ENCODE measurements at places on chromosomes 3 and 15.
A peak's percentile ranks its signal among the peaks of the same experiment; 100 is the strongest.

DNA sequence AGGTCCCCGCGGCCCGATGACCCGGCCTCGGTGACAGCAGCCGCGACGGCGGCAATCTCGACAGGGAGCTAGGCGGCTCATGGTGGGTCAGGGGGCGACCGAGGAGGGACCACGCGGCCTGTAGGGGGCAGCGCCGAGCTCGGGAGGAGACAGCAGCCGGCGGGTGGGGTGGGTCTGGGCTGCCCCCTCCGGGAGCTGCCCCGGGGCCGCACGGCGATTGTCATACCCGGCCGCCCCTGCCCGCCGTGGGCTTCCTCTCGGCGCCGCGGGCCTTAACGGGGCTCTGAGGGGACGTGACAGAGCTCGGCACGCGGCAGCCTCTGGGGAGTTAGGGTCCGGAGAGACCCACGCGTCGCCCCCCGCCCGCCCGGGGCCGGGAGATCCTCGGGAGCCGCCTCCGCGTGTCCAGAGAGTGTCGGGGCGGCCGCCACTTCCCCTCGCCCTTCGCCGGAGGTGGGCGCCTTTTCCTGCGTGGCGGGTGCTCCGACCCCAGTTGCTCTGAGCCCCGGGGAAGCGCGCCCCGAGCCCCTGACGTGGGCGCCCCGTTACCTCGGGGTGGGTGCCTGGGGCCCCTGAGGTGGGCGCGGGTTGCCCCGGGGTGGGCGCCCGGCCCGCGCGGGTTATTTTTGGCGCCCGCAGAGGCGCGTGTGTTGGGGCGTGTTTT is 539 bp upstream of the PLCL2 start:
- DNase-seq = peak; percentile 45

- peak; percentile 87 for DNase-seq
These were observed 32.4 kb downstream of the CD200R1L start for GRCh38 chr3:112814266-112814665.

DNA sequence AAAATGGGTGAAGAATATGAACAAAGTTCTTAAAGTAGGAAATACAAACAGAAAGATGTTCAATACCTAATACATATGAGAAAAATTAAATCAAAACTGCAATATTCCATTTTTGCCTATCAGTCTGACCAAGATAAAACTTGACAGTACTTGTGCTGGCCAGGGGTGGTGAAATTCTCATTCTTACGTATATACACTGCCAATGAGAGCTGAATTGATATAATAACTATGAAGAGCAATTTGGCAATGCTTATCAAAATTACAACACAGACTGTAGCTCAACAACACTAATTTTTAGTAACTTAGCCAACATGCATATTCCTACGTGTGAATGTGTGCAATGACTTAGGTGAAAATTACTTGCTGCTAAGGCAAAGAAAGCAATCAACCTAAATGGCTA is 90.2 kb downstream of the SETD2 start:
- no peak for DNase-seq

- DNase-seq = no peak
These were observed 675 bp downstream of the TSEN2 start for GRCh38 chr3:12484983-12485327.

DNA sequence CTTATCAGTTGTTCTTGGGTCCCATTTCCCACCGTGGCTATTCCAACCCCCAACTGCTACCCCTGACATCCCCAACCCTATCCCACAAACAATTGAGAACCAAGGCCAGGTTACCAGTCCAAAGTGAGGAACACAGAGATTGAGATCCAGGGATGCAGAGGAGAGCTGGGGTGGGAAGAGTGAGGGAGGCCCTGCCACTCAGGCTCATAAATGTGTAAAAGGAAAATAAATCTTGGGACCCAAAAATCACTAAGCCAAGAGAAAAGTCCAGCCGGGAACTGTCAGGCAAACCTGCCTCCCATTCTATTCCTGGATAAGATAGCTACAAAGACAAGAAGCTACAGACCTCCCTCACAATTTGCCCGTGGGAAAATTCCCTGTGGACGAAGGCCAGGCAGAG is 101.1 kb upstream of the DLG1 start:
- no peak for DNase-seq

DNA sequence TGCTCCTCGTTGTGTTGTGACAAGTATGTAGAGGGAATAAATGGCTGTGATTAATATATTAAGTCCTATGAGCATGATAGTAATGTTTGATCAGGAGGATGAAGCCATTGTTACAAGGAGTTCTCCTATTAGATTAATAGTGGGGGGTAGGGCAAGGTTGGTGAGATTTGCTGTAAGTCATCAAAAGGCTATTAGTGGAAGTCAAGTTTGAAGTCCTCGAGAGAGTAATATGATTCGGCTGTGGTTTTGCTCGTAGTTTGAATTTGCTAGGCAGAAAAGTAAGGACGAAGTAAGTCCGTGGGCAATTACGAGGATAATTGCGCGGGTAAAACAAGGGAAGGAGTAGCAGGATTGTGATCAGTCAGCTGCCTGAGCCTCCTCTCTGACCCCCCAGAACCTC is 26.0 kb upstream of the BUB1B start:
- no peak for DNase-seq

- no peak for DNase-seq
These were observed 120.0 kb downstream of the EEFSEC start for GRCh38 chr3:128273109-128273840.

- DNase-seq = no peak
These were observed 23.3 kb upstream of the DOCK3 start for GRCh38 chr3:50651445-50651844.

- no peak for DNase-seq
These were observed 91.2 kb downstream of the SEMA5B start for GRCh38 chr3:122936335-122936734.

DNA sequence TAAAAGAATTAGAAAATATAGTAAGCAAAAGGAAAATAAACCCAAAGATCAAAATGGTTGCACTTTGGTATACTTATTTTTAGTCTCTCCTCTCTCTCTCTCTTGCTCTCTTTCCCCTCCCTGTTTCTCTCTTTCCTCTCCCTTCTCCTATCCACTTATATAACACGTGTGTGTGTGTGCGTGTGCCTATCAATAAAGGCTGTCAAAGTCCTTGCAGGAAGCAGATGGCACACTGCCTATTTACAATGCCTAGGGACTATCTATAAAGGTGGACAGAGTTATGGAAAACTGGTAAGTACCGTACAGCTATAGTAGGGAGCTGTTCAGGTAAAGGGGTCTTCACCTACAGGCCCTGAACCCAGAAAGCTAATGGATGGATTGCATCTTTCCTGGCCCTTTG is 161.6 kb downstream of the SQOR start:
- DNase-seq = no peak

DNA sequence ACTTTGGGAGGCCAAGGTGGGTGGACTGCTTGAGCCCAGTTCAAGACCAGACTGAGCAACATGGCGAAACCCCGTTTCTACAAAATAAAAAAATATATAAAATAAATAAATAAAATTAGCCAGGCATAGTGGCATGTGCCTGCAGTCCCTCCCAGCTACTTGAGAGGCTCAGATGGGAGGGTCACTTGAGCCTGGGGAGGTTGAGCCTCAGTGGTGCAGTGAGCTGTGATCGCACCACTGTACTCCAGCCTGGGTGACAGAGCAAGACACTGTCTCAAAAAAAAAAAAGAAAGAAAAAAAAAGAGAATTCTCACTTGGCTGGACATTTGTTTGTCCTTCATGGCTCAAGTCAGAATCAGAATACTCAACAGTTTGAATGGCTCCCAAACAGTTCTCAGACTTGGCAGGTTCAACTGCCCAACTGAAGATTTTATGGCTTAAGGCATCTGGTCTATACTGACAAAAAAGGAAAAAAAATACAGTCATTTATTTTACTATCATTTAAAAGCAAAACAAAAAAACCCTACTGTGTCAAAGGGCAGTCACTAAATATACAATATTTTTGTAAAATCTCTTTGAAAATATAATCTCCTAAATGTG is 106.6 kb downstream of the FBXL22 start:
- DNase-seq = no peak

DNA sequence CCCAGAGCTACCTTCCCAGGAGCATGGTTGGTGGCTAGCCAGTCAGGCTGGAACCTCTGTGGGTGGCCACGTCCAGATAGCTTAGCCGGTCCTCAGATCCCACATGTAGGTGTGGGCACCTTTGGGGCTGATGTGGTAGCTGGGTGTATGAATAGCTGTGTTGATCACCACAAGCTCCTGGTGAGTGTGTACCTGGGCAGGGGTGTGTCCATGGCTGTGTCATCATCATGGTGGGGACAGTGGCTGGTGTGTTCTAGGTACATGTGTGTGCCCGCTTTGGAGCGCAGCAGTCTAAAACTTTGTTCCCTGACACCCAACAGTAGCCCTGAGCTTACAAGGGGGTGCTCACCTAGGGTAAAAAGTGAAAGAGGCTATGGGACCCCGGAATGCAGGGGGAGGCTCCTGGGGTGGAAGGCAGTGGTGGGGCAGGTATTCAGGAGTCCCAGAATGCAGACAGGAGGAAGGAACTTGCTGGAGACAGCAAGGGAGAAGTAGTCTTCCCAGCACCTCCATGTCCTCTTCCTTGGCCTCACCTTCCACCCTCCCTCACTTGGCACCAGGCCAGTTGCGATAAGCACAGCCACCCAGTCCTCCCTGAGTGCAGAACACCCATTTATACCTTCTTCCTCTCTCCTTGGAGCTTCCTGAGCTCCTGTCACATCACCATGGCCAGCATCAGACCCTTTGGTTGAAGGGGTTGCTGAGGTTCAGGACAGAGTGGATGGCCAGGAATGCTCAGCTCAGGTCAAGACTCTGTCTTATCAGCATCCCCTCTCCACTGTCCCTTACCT is 1.2 kb downstream of the CISH start:
- DNase-seq = no peak

- DNase-seq = peak; percentile 68
These were observed 118.7 kb downstream of the RPL22L1 start for GRCh38 chr3:170751083-170751898.

DNA sequence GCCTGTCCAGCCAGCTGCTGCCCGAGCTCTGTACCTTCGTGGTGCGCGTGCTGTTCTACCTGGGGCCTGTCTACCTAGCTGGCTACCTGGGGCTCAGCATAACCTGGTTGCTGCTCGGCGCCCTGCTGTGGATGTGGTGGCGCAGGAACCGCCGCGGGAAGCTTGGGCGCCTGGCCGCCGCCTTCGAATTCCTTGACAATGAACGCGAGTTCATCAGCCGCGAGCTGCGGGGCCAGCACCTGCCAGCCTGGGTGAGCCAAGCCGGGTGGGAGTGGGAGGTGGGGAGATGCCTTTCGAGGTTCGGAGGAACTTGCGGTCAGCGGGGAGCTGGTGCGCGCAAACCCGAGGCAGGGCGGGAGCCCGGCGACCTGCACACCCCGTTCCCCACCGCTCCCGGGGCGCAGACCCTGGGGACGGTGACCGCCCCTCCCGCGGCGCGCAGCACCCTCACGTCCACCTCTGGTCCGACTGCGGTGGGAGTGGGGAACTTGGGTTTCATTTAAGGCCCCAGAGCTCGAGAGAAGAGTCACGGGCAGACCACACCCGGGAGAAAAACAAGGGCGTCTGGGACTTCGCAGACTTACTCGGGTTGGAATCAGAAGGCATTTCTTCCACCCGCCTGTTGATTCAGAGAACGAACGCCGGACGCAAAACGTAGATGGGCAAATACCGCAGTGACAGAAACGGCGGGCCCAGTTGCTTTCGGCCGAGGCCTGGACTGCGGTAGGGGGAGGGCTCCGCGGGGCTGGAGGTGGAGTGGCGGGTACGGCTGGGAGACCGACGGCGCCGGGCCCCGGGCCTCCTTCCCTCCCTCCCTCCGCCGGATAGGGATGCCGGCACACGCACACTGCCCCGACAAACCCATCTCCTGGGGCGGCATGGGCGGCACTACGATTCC is 708 bp downstream of the ESYT3 start:
- peak; percentile 28 for DNase-seq

- DNase-seq = no peak
These were observed 109.6 kb upstream of the THRB start for GRCh38 chr3:24604215-24604614.

DNA sequence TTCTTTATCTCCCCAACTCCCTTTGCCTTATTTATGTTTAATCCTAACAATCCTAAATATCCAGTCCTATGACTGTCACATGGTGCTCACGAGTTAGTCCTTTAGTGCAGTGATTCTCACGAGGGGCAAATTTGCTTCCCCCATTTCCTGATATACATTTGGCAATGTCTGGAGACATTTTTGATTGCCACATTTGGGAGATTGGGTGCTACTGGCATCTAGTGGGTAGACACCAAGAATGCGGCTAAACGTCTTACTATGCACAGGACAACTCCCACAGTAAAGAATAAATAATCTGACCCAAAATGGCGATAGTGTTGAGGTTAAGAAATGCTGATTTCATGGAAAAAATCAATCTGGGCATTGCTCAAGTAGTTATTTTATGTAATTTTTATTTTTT is 466.5 kb downstream of the ROBO2 start:
- no peak for DNase-seq

DNA sequence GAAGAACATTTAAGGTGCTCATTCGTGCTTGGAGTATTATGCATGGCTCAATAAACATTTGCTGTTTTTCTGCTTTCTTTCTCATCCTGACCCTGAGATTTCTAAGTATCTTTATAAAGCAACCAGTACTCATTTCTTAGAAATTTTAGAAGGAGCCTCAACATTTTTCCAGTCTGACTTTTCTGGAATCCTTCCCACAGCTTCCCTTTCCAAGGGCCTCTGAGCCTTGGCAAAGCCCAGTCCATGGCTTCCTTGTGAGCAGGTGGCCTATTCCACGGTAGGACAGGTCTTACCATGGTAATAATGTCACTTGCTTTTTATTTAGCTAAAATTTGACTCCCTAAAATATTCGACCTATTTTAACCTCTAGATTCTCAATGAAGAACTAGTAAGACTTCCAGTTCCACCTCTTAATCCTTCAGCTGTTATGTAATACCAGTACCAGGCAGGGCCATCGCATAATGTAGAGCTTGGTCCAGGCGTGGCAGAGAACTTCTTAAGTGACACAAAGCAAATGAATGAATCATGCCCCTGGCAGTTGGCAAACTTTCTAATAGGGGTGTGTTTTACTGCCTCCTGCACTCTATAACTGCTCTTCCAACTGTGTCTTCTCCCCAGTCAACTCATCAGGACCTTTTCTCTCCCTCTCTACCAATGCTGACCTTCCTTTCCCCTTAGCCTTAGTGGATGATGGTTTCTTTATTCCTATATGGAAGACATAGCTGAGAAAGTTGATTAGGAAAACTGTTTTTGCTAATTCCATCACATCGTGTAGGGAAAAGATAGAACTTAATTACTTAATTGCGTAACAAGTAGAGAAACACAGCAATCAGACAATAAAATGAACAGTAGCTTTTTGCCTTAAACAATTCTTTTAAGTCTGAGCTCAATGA is 894 bp upstream of the TM4SF4 start:
- peak; percentile 87 for DNase-seq

DNA sequence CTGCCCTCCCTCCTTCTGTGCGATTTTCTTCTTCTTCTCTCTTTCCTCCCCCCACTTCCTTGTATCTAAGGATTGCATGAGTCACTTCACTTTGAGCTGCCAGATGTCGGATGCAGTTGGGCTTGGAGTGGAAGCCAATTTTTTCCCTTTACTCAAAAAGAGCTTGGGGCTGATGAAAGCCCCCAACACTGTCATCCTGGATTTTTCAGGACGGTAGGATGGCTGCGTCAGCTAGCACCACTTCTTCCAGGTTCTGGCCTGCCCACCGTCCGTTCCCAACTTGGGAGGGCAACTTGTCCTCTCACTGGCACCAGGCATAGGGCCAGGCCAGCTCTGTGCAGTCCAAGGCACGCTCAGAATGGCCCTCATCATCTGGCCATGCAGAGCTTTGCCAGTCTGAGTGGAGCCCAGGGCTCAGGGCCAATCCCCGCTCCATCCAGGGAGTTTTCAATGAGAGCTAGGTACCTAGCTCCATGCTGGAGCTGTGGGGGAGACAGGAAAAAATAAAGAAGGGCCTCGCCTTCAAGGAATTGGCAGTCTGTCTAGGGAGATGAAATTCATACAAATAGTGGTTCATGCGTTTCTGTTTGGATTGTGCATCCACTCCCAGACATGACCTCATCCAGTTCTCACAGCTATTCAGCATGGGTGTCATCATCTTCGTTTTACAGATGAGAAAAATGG is 47.7 kb upstream of the INSYN1 start:
- peak; percentile 88 for DNase-seq
